ENCODE measurements at places on chromosomes 4 and X. TPM values are rescaled to one million over a fixed set of nuclear protein-coding genes. Genes with fewer than 3 reads are reported as not detected.

- H3K4me3 ChIP-seq, result no peak overlapping the region
- H3K27ac ChIP-seq, result no peak overlapping the region
- no peaks in the 10 kb centered on the region for H3K4me1 ChIP-seq
- H3K36me3 ChIP-seq, result no peaks in the 10 kb centered on the region
- peaks cover 80% of the 10 kb centered on the region for H3K27me3 ChIP-seq
- no peak for DNase-seq
Measured at GRCh38 chr4:143609492-143609891, 91.0 kb downstream of the FREM3 start.

DNA sequence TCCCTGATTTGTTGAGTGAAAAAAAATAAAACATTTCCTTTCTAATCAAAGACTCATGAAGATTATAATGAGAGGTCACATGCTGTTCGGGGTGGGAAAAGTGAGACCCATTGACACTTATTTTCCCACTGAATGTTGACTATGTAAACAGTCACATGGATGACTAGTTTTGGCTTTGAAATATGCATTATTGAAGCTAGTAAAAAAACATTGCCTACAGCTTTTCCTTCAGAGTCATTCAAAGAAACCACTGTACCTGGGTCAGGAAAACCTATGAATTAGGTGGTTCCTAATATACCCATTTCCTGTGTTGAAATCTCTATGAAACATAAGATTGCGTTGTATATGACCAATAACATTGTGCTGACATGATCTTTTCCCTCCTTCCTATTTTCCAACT is 251.2 kb downstream of the CFAP299 start:
- no peaks in the 10 kb centered on the region for H3K27me3 ChIP-seq
- H3K4me1 ChIP-seq, result no peaks in the 10 kb centered on the region
- no peaks in the 10 kb centered on the region for H3K36me3 ChIP-seq
- no peak overlapping the region for H3K27ac ChIP-seq
- no peak overlapping the region for H3K4me3 ChIP-seq
- no peak for DNase-seq

The POU4F2 gene
- total RNA-seq, result not detected

The NWD2 gene
- 1.4 TPM for total RNA-seq

DNA sequence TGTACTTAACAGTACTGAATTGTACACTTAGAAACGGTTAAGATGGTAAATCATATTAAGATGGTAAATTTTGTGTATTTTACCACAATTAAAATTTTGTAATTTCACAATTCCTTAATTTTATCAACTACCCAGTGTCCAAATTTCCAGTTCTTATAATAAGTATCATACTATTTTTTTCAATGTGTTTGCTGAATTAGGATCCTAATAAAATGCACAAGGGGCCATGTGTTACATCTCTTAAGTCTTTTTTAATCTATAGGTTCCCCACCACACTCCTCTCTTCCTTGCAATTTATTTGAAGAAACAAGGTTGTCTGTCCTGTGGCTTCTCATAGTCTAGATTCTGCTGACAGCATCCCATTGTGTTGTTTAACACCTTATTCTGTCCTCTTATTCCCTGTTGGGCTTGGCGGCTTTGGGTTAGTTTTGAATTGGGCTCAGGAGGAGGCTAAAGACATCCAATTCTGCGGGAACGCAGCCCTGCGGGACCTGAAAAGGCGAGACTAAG is 533 bp upstream of the SYAP1 start:
- peak overlapping the region; percentile 98 for H3K27ac ChIP-seq
- peak overlapping the region; percentile 97 for H3K4me3 ChIP-seq
- no peak for DNase-seq
- H3K4me1 ChIP-seq, result peaks cover 4% of the 10 kb centered on the region
- H3K36me3 ChIP-seq, result peaks cover 34% of the 10 kb centered on the region

The ARHGAP10 gene
- total RNA-seq, result 6.1 TPM

The STAG2 gene
- total RNA-seq, result 74.2 TPM

GRCh38 chr4:26809811-26810210 is 50.8 kb upstream of the STIM2 start:
- no peak overlapping the region for H3K27ac ChIP-seq
- no peak for DNase-seq
- peaks cover 8% of the 10 kb centered on the region for H3K4me1 ChIP-seq
- H3K4me3 ChIP-seq, result no peak overlapping the region

DNA sequence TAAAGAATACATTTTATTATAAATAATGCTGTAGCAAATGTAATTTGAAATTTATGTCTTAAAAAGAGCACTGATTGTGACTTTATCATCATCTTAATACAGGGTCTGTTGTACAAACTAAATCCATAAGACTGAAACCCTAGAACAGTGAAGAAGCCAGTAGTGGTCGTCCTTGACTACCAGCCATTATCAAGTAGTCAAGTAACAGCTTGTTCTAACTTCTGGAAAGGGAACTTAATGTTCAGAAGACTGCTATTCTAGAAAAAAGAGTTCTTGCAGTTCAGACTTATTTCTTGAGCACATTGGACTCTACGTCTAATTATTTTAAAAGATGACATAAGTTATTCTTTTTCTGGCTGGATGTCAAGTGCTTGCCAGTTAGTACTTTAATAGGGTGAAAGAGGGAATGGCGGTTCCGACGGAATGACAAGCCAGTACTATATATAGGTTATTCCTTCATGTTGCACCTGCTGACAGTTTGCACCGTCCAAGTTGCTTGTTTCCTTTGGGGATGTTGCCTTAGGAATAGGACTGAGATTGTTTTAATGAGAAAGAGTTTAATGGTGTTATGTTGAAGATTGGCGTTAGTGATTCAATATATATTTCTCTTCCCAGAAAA is 109.9 kb downstream of the RAPGEF2 start:
- H3K27me3 ChIP-seq, result no peaks in the 10 kb centered on the region
- no peak for DNase-seq
- no peaks in the 10 kb centered on the region for H3K36me3 ChIP-seq
- H3K4me3 ChIP-seq, result no peak overlapping the region

GRCh38 chr4:85707611-85708010 is 232.7 kb downstream of the ARHGAP24 start:
- no peak overlapping the region for H3K27ac ChIP-seq
- H3K27me3 ChIP-seq, result no peaks in the 10 kb centered on the region
- H3K4me3 ChIP-seq, result no peak overlapping the region

DNA sequence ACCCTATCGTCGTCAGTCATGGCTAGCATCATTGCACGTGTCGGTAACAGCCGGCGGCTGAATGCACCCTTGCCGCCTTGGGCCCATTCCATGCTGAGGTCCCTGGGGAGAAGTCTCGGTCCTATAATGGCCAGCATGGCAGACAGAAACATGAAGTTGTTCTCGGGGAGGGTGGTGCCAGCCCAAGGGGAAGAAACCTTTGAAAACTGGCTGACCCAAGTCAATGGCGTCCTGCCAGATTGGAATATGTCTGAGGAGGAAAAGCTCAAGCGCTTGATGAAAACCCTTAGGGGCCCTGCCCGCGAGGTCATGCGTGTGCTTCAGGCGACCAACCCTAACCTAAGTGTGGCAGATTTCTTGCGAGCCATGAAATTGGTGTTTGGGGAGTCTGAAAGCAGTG is 1.6 kb downstream of the ZCCHC12 start:
- H3K27ac ChIP-seq, result no peak overlapping the region
- no peak overlapping the region for H3K4me3 ChIP-seq
- H3K27me3 ChIP-seq, result peaks cover 69% of the 10 kb centered on the region
- H3K4me1 ChIP-seq, result peaks cover 11% of the 10 kb centered on the region

DNA sequence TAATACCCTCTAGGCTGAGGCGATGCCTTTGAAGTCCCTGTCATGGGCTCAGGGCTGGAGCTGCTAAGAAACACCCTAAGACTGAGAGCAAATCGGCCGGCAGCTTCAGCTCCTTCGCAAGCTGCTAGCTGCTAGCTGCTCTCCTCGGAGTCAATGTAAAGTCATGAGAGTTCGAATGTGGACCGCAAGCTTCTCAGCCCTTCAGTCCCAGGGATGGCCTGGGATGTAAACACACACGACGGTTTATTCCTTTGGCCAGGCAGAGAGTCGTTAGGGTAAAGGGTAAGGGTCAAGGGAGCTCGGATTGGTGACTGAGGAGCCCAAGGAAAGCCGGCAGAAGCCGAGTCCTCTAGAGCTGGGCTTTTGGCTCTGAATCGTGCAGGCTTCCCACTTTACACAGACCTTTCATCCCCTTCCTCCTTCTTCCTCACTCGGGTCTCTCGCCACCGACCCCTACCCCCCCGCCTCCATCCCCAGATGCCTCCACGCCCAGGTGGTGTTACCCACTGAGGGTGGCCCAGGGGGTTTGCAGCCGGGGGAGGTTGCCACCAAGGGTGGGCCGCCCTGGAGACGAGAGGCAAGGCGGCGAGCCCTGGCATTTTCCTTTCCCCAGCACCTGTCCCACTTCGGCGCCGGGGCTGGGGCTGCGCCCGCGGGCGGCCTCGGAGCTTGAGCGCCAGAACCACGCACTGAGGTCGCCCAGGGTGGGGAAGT is 3.1 kb upstream of the BCORL1 start:
- H3K4me3 ChIP-seq, result no peak overlapping the region
- peaks cover 51% of the 10 kb centered on the region for H3K27me3 ChIP-seq
- no peaks in the 10 kb centered on the region for H3K36me3 ChIP-seq
- H3K4me1 ChIP-seq, result peaks cover under 1% of the 10 kb centered on the region
- no peak for DNase-seq
- no peak overlapping the region for H3K27ac ChIP-seq

DNA sequence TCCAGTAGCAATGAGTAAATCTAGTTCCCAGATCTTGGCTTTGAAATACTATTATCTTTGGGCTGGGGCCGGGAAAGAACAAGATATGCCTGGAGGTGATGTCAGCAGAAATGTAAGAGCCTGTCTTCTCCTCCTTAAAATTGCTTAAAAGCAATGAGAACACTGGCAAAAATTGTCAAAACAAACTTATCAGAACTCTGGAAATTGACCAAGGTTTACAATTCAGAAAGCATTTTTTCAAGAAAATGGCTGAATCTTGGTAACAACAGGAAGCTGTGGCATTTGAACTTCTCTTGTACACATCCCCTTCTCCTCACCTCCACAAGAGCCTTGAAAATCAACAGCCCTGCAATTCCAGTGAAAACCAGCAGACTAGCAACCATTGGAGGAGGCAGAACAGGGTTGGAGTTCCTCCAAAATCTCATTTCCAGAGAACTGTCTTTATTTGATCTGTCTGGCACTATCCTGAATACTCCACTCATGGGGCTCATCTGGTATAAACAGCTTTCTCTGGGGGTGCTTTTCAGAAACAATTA is 13.5 kb downstream of the TIMP1 start:
- H3K27me3 ChIP-seq, result peaks cover 13% of the 10 kb centered on the region
- no peaks in the 10 kb centered on the region for H3K4me1 ChIP-seq
- H3K36me3 ChIP-seq, result no peaks in the 10 kb centered on the region
- H3K4me3 ChIP-seq, result no peak overlapping the region

The NEIL3 gene
- total RNA-seq, result 10.6 TPM

DNA sequence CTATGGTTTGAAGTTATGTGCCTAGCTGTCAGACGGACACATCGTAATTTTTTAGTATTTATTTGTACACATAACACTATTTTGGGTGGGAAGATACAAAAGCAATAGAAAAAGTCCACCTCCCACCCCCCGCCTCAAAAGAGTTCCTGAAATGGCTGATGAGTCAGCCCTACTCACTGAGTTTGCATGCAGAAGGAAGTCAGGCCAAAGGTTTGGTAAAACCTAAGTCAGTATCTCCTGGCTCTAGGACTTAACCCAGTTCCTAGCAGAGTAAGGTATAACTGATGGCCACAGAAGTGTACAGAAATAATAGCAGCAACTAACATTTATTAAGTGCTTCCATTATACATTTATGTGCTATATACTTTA is 2.9 kb upstream of the KLHL2 start:
- H3K27me3 ChIP-seq, result no peaks in the 10 kb centered on the region
- H3K4me1 ChIP-seq, result peaks cover 45% of the 10 kb centered on the region
- peak; percentile 2 for DNase-seq
- no peak overlapping the region for H3K4me3 ChIP-seq
- H3K27ac ChIP-seq, result no peak overlapping the region
- peaks cover 7% of the 10 kb centered on the region for H3K36me3 ChIP-seq

The NSUN7 gene
- 7.7 TPM for total RNA-seq

The P2RY8 gene
- total RNA-seq, result not detected

DNA sequence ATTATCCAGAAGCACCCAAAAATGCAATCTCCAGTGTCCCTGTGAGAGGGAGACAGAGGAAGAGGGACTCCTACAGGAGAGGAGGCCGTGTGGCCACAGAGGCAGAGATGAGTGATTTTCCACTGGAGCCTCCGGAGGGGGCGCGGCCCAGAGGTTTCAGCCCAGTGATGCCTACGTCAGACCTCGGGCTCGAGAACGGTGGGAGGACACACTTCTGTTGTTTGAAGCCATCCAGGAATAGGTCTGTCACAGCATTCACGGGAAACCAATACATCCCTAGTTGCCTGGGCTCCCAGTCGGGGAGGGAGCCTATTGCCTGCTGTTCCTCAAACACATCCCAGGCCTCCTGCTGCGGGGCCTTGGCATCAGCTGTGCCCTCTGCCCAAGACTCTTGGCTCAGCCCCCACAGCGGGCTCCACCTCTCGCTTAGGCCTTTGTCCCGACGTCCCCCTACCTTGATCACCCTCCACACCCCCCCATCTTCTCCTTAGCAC is 39.2 kb upstream of the HMX1 start:
- no peaks in the 10 kb centered on the region for H3K36me3 ChIP-seq
- no peaks in the 10 kb centered on the region for H3K4me1 ChIP-seq
- H3K27me3 ChIP-seq, result peaks cover 37% of the 10 kb centered on the region
- H3K4me3 ChIP-seq, result no peak overlapping the region

DNA sequence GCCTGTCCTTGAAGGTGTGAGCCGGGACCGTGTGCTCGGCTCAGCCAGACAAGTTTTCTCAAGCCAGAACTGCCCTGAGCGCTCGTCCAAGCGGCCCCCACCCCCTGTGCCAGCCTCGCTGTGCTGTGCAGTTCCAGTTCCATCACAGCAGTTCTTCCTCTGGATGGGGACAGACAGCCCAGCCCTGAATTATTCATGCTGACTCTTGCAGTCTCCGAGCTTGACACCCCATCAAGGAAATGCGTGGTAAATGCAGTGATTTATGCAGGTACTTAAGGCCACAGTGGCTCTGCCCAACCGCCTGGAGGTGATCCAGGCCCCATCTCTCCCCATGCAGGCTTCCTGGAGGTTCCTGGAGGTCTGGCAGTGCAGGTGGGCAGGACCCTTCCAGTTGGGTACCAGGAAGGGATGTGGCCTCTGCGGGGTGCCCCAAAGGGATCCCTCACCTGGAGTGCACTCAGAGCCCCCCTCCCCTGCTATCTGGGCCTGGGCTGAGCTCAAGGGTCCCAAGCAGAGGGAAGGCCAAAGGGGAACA is 44.8 kb upstream of the HMX1 start:
- no peaks in the 10 kb centered on the region for H3K36me3 ChIP-seq
- no peak overlapping the region for H3K4me3 ChIP-seq
- peaks cover 32% of the 10 kb centered on the region for H3K27me3 ChIP-seq
- H3K27ac ChIP-seq, result no peak overlapping the region
- no peaks in the 10 kb centered on the region for H3K4me1 ChIP-seq

DNA sequence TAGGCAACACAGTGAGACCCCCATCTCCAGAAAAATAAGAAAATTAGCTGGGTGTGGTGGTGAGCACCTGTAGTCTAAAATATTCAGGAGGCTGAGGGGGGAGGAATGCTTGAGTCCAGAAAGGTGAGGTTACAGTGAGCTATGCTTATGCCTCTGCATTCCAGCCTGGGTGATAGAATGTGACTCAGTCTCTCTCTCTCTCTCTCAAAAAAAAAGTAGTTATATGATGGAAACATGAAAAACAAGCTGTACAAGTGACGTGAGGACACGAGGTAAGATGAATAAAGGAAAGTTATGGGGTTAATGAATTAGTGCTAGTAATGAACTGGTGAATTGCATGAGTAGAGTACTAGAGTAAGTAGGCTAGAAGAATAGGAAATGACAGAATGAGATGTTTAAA is 21.8 kb upstream of the CAMK2D start:
- peaks cover 23% of the 10 kb centered on the region for H3K4me1 ChIP-seq
- H3K4me3 ChIP-seq, result no peak overlapping the region
- peak overlapping the region; percentile 8 for H3K27ac ChIP-seq
- no peaks in the 10 kb centered on the region for H3K36me3 ChIP-seq

GRCh38 chrX:24259544-24260240 is 54.2 kb downstream of the SUPT20HL2 start:
- H3K4me3 ChIP-seq, result no peak overlapping the region
- H3K27me3 ChIP-seq, result no peaks in the 10 kb centered on the region
- peak; percentile 43 for DNase-seq
- H3K4me1 ChIP-seq, result peaks cover 20% of the 10 kb centered on the region
- H3K36me3 ChIP-seq, result no peaks in the 10 kb centered on the region
- H3K27ac ChIP-seq, result no peak overlapping the region
